ENCODE measurements at places on chromosomes 16 and 17. TPM values are rescaled to one million over a fixed set of nuclear protein-coding genes. Genes with fewer than 3 reads are reported as not detected.

- ATAC-seq = no peak
Measured at GRCh38 chr16:24253192-24253591, 2.9 kb upstream of the CACNG3 start.

- ATAC-seq = no peak
Measured at GRCh38 chr17:14156689-14157088, 80.0 kb downstream of the CDRT15 start.

GRCh38 chr17:83196024-83196365 lies 116.6 kb downstream of the METRNL start:
- ATAC-seq = no peak

GRCh38 chr17:80959330-80960036 lies 32.2 kb upstream of the CHMP6 start:
- ATAC-seq = peak; percentile 94

The SBK1 gene
- not detected for total RNA-seq

The SMTNL2 gene
- total RNA-seq = 5.2 TPM

GRCh38 chr17:77727037-77727615 lies 231.4 kb upstream of the TNRC6C start:
- no peak for ATAC-seq

DNA sequence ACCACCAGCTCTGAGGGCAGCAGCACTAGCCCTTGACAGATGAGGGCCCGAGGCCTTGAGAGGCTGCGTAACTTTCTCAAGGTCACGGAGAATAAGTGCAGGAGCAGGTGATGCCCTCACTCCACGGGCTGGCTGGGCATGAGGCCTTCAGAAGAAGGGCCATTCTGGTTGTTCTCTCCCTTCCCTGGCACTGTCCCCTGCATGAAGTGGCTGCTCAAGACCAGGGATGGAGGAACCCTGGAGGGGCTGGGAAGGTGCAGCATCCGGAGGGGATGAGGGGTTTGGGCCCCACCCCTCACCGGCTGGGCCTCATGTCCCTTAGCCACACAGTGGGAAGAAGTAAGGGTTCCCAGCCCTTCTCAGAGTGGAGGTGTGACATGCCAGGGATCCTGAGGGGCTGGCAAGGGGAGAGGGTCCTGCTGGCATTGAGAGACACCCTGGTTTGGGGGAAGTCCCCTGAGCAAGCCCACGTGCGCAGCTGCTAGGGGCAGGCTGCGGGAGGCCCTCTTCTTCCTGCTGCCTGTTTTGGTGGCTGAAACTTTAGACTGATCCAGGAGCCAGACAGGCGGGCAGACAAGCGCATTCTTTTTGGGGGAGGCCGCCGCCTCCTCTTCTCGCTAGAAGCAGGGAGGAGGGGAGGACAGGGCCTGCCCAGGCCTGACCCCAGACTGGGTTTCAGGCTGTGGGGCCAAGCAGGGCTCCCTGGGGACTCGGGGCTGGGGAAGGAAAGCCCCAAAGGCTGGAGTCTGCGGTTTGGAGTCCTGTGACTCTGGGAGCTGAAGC lies 74.0 kb downstream of the N4BP1 start:
- peak; percentile 24 for ATAC-seq

- no peak for ATAC-seq
Measured at GRCh38 chr17:72613806-72614292, 478.6 kb downstream of the SLC39A11 start.

- ATAC-seq = no peak
Measured at GRCh38 chr16:66873685-66874055, 6.6 kb upstream of the PDP2 start.

DNA sequence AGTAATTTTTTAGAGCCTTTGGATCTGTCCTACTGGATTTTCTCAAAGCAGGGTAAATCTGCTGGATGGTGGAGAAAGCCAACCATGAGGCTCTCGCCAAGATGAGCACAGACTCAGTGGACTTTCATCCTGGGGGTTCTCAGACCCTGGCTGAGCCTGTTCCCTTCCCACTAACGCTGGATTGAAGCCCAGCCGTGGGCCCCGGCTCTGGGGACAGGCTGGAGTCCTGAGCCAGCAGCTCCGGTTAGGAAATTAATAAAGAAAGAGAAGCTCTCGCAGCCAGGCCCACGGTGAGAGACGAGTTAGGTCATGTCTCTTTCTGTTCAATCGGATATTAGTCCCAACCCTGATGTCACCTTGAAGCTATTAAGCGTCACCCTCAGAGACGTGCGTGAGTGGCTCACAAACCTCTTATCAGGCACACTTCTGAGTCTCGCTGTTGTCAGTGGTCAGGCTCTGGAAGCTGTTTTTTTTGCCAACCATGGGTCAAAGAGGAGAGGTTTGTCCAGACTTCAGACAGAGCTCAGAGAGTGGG lies 27.1 kb downstream of the MEOX1 start:
- ATAC-seq = peak; percentile 20

GRCh38 chr17:68207651-68208253 lies 40.1 kb upstream of the AMZ2 start:
- no peak for ATAC-seq

The KRTAP4-6 gene
- total RNA-seq = not detected

- peak; percentile 48 for ATAC-seq
Measured at GRCh38 chr16:2511128-2511800, 2.5 kb upstream of the ATP6V0C start.
